Activated CD8-positive, alpha-beta T cell treated with anti-CD3 and anti-CD28 coated beads, Interleukin-2, amount 10 ng/mL, durations not matched to agents 7 days and 5 days (primary cell): ENCODE measurements at places on chromosomes 4 and X.

GRCh38 chr4:76363556-76364290, 57.2 kb downstream of the STBD1 start:
- DNase-seq = no peak

DNA sequence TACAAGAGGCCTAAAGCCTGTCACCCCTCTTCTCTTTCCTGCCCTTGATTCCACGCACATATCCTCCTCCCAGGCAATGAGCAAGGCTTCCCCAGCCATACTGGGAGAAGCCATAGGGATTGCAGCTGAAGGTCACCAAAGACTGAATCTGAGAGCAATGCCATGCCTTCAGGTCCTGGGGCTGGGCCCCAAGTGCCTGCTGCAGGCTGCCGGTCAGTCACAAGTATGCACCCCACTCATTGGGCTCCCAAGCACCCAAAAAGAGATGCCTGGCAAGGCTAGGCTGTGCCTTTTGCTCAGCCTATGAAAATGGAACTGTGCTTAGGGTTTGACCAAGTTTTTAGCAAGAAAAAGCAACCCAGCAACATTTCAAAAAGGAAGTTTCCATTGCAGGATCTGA, 210.6 kb upstream of the MAMLD1 start:
- no peak for DNase-seq

GRCh38 chr4:61473306-61473705, 273.2 kb downstream of the ADGRL3 start:
- no peak for DNase-seq

DNA sequence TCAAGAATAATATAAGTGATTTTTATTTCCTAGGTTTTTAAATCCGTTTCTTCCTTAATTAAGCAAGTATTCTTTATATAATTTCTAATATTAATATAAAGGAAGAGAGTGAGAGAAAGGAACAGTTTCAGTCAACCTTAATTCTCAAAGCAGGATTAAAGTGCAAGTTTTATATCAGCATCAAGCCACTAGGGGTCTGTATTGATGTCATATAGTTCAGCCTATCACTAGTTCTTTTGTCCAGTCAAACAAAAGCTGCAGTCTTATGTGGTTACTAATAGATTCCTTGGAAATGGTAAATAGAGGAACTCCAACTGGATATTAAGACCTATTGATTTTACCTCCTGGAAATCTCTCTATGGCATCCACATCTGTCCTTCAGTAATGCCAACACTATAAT, 82.0 kb downstream of the NAP1L3 start:
- no peak for DNase-seq
